ENCODE measurements at places on chromosomes 1 and 21. TPM values are rescaled to one million over a fixed set of nuclear protein-coding genes. Genes with fewer than 3 reads are reported as not detected.

DNA sequence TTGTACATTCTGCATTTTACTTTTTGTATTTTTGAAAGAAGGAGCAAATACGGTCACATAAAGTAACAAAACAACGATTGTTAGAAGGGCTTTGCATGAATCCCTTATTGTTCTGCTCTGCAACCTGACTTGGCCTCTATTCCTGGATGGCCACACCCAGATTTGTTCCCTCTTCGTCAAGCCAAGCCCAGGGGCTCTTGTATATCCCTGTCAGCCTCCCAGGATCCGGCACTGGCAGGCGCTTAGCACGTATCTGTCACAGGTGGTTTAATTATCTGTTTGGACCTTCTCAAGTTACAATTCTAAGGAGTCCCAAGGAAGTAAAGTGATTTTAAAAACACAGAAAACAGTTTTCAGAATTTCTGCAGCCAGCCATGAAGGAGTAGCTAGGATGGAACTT, 28.0 kb downstream of the CRYAA start:
- peaks cover 15% of the 10 kb centered on the region for H3K4me1 ChIP-seq
- peak overlapping the region; percentile 49 for H3K27ac ChIP-seq
- no peak overlapping the region for H3K4me3 ChIP-seq
- no peaks in the 10 kb centered on the region for H3K27me3 ChIP-seq
- peak; percentile 75 for DNase-seq

- no peaks in the 10 kb centered on the region for H3K4me1 ChIP-seq
- no peak overlapping the region for H3K27ac ChIP-seq
- peaks cover 4% of the 10 kb centered on the region for H3K27me3 ChIP-seq
- H3K36me3 ChIP-seq, result no peaks in the 10 kb centered on the region
Measured at GRCh38 chr21:38322311-38322950, 65.6 kb downstream of the KCNJ15 start.

DNA sequence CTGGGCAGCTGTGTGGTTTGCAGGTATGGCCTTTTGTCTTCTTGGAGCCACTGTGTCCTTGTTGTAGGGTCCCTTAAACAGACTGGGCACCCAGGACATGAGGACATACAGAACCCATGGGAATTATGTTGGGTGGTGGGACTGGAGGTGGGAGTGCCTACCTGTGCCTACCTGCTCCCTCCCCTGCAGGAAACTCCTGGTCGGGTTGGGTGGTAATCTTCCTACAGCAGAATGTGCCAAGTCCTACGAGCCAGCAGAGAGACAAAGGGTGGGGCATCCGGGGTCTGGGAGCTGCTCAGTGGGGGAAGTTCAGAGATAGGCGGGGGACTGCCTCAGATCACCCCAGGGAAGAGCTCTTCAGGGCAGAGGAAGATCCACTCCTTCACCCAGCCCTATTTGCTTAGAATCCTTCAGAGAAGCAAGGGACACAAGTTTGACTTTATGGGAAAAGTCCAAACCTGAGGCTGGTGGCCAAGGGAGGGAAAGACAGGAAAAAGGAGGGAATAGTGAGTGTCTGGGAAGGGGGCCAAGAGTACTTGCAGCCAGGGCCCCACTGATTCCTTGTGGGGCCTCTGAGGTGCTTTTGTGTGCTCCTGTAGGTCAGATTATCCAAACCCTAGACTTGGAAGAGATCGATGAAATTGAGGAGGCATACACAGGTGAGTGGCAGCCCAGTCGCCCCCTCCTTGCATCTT, 58.3 kb downstream of the KIF21B start:
- H3K4me3 ChIP-seq, result no peak overlapping the region
- H3K36me3 ChIP-seq, result no peaks in the 10 kb centered on the region
- H3K4me1 ChIP-seq, result no peaks in the 10 kb centered on the region
- no peak for DNase-seq

DNA sequence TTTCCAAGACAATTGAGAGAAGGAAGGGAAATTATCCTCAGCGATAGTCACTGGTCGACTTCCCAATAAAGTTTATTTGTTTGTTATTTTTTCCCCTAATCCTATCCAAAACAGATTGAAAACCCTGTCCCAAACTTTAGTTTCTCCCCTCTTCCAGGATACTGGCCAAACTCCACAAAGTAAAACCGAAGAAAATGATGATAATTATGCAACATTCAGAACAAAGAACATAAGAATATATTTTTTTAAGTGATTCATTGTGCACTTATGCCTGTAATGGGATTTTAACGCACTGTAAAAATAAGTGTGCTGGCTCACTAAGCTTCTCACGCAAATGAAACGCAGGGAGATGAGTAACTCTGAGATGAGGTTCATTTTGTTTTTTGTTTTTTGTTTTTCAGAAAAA, 6.0 kb downstream of the GLIS1 start:
- H3K27ac ChIP-seq, result peak overlapping the region; percentile 58
- DNase-seq, result no peak
- no peak overlapping the region for H3K4me3 ChIP-seq
- H3K27me3 ChIP-seq, result peaks cover 66% of the 10 kb centered on the region
- no peaks in the 10 kb centered on the region for H3K36me3 ChIP-seq

DNA sequence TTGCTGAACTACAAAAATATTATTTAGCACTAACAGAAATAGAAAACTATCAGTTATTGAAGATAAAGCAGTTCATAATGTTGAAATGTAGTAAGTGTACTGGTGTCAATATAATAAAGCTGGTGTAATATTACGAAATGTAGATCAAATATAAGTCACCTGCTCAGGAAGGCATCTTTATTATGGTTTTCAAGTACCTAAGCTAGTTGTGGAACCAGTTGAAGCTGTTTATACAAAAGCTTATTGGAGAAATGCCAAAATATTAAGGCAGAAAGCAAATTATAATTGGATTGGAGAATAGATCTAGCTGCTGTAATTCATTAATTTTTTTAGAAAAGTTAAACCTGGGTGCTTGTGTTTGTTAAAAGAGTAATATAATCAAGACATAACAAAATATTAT, 6.2 kb upstream of the MARK1 start:
- no peak overlapping the region for H3K27ac ChIP-seq
- no peak overlapping the region for H3K4me3 ChIP-seq
- H3K27me3 ChIP-seq, result no peaks in the 10 kb centered on the region
- H3K36me3 ChIP-seq, result no peaks in the 10 kb centered on the region
- no peaks in the 10 kb centered on the region for H3K4me1 ChIP-seq
- DNase-seq, result no peak

The OR2M3 gene
- not detected for total RNA-seq

The BATF3 gene
- 2.8 TPM for total RNA-seq

The S100A12 gene
- total RNA-seq, result not detected

Measured in transverse colon (tissue), 4 donors.